Activated T-helper 9 cell treated with anti-CD3 and anti-CD28 coated beads, Interleukin-2, amount 50 U/mL, for 16 hours (primary cell): ENCODE measurements at places on chromosomes 6 and 20.
A peak's percentile ranks its signal among the peaks of the same experiment; 100 is the strongest.

GRCh38 chr20:8798505-8798904 is 270.4 kb upstream of the PLCB4 start:
- DNase-seq = no peak

GRCh38 chr6:54897462-54898189 is 51.1 kb downstream of the FAM83B start:
- no peak for DNase-seq

DNA sequence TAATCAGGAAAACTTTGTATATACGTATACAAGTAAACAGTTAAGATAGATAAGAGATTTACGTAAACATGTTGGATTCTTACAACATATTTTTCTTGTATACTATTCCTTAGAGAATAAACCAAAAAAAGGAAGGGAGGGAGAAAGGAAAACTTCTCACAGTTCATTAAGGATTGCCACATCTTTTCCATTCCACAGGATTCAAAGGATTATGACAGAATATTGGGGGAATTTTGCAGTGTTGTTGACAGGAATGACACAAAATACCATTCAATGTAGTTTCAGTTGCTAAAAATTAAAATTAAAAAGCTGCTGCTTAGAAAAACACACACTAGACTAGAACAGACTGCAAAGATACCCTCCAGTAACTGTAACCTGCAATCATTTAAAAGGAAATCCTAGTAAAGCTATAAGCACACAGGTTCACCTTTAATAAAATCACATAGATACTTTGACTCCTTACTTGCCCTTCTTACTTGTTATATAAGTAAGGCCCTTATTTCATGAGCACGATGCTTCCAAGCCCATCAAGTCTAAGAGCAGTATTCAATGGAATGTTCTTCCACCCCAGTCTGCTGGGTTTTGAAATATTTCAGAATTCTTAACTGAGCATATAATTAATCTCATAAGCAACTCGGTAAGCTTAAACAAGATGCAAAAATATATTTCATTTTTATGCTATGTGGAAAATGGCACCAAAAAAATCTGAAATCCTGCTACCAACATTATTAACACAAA is 107.8 kb downstream of the SMLR1 start:
- DNase-seq = no peak

DNA sequence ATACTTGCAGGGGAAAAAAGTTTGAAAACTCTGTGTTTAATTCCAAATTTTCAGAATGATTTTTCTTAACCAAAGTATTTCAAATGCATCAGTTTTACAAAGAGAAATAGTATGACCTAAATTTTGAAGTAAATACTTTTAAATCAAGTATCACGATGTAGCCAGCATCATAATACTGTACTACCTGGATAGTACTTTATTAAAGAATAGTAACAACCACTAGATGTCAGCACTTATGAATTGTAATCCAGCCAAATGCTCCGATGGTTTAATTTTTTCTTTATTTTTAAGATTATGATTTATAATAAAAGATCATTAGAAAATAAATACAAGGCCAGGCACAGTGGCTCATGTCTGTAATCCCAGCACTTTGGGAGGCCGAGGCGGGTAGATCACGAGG is 37.2 kb upstream of the HACE1 start:
- DNase-seq = no peak

DNA sequence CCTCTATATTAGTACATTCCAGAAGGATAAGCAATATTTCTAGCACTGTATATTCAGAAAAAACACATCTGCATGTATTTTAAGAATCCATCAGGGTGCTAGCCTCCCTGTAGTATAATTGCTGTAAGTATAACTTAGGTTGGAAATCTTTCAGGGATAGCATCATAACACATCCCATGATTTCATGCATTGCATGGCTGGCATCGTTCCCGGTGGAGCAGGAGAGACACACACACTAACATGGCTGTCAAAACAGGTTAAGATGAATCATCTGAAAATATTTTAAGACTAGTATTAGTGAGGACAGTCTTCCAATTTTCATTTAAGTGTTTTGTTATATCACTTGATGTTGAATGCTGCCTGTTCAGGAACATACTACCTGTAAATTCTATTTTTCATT is 32.1 kb upstream of the CENPW start:
- DNase-seq = no peak

- no peak for DNase-seq
Measured at GRCh38 chr6:161265975-161266374, 7.9 kb downstream of the AGPAT4 start.

DNA sequence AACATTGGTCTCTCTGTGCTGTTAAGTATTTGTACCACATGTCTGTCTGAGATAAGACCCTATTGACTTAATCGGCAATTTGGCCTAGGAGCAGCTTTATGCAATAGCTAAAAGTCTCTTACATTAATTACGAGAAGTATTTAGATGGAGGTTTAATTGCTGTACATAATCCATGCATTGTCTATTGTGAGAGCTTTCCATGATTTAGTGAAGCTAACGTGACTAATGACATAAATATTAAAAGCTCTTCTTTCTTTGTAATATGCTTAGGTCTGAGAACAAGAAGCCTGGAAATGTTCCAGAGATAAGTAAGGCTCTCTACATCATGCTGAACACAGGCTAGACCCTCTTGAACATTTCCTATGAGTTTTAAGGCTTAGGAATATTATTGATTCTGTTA is 32.7 kb upstream of the FAM83B start:
- no peak for DNase-seq

GRCh38 chr6:13261464-13261994 is 66.8 kb downstream of the TBC1D7 start:
- no peak for DNase-seq

- no peak for DNase-seq
Measured at GRCh38 chr20:50202677-50203076, 12.0 kb downstream of the CEBPB start.

- no peak for DNase-seq
Measured at GRCh38 chr6:117456998-117457397, 25.5 kb upstream of the DCBLD1 start.

DNA sequence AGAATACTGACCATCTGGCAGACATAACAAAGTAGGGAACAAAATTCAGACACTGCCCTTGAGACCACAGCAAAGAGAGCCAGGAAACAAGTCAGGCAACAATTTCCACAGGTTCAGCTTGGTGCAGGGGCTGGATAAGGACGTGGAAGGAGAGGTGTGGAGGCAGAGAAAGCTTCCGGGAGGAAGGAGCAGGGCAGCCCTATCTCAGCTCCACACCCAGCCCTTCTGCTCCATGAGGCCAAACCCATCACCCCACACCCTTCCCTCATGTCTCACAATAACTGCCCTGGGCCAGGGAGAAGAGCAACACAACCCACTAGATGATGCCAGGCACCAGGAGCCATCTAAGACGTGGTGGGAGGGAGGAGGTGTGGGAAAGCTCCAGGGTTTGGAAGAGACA is 5.8 kb downstream of the SNHG17 start:
- DNase-seq = no peak

DNA sequence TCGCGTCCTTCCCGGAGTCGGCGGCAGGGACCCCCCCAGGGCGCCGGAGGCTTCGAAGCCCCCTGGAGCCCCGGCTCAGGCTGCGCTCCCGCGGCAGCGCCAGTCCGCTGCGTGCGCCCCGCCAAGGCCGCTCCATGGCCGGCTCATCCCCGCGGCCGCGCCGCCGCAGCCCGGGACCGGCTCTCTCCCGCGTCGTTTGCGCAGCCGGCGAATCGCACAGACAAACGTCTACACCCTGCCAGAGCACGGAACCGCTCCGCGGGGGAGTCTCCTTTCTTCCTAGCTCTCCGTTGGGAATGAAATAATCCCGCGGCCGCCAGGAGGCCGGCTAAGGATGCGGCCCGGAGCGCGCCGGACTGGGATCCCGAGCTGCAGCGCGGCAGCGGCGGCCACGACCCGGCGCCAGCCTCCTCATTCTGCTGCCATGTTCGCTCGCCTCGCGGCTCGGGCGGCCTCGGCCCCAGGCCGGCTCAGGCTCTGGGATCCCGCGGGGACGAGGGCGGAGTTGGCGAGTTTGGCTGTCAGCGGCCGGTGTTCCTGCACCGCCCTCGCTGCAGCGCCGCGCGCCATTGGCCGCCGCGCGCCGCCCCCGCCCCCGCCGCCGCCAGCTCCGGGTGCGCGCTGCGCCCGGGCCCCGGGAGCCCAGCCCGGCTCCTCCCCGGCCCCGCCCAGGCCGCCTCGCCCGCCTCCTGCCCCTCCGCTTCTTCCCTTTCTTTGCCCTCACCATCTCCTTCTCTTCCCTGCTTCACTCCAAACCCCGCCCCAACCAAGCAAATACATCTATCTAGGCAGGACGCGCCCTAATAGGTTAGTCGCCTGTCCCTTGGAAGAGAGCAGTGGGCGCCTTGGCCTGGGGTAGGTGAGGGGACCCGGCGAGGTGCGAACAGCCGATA is at the start of gene GFOD1:
TSS of gene GFOD1 (minus strand) at position 479 of the 893 bp plus-strand sequence. CDS start 710 bp downstream, outside the sequence.
- DNase-seq = peak; percentile 64

DNA sequence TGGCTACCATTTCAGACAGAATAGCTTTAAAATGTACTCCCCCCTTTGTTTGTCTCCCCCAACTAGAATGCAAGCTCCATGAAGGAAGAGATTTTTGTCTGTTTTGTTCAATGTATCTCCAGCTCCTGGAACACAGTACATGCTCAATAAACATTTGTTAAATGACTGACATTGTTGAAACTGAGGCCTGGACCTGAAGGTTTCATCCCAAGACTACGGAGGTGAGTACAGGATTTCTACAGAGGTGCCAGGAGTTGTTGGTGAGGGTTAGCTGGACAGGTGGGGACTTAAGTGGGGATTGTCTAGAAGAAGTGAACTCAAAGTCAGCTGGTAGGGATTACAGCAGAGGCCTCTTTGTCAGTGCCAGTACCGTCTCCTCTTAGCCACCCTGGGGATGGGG is 19.4 kb downstream of the VEGFA start:
- DNase-seq = no peak

- DNase-seq = no peak
Measured at GRCh38 chr6:52992980-52993920, 1.8 kb downstream of the GSTA4 start.

- DNase-seq = no peak
Measured at GRCh38 chr6:35183935-35184334, 29.8 kb upstream of the SCUBE3 start.

DNA sequence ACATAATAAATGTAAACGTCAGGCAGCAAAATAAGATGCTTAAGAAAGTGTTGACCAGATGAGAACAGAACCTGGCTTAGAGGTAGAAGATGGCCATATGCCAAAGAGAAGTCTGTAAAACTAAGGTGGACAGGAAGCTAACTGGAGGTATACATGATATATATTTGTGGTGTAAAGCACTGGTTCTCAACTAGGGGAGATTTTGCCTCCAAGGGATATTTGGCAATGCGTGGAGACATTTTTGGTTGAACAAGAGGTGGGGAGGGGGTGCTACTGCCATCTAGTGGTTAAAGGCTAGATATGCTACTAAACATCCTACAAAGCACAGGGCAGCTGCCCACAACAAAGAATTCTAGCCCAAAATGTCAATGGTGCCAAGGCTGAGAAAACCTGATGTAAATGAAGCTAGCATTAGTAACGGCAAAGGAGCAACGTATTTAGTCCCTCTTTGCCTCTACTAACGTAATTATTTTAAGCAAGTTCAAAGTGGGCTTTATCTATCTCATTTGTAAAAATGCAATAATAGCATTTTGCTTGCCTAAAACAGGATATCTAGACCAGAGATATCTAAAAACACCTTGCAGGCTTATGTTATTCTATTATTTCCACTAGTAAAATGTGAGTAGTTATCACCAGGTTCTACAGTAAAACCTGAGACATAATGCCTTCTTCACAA is 182.6 kb downstream of the RNGTT start:
- DNase-seq = peak; percentile 6

GRCh38 chr6:150765067-150765764 is 100.3 kb upstream of the MTHFD1L start:
- no peak for DNase-seq

- DNase-seq = no peak
Measured at GRCh38 chr6:151199991-151200390, 39.8 kb upstream of the AKAP12 start.

DNA sequence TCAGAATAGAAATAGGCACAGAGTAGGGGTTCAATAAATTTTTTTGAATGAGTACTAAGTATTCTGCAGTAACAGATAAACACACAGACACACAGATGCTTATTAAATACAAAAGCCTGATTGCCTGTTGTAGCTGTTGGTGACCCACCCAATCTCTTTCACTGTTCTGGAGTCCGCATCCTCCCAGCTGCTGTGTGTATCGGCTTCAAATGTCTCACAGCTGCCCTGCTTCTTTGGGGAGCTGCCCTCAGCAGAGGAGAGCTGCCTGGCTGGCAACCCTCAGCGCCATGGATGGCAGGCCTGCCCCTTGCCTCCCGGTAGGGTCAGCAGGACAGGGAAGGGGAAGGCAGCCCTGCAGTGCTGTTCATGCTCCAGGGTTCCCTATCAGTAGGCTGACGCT is 85.9 kb upstream of the PRND start:
- no peak for DNase-seq

GRCh38 chr6:3678946-3679345 is 72.6 kb downstream of the PXDC1 start:
- no peak for DNase-seq

- DNase-seq = no peak
Measured at GRCh38 chr6:32459781-32460424, 20.2 kb downstream of the HLA-DRA start.

DNA sequence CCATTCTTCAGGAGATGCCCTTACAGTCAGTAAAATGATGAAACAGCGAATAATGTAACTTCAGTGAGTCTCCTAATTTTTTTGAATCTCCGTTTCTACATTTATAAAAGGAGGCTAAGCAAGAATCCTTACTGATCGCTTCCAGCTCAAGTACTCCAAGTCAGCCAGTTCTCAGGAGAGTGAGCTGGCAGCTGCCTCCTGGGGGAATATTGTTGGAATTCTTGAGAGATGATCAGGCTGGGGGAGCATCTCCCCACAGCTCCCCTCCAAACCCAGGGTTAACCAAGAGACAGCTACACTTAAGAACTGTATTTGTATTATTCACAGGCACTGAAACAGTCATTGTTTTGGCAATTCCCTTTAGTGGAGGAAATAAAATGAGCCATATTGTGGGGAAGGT is 89.1 kb upstream of the PCSK2 start:
- DNase-seq = no peak

DNA sequence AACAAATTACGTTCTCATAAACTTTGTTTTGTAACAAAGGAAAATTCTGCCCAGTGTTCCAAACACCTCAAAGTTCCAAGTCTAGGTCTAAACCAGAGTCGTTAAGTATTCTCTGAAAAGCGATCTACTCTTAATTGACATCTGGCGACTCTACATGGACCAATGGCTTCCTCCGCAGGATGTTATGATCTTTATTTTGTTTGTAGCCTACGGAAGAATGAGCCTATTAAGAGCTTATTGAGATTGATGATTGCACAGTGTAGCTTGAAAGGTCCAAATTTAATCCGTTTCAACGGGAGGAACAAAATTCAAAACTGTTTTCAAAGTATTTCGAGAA is 61.1 kb downstream of the FAM217A start:
- DNase-seq = no peak

DNA sequence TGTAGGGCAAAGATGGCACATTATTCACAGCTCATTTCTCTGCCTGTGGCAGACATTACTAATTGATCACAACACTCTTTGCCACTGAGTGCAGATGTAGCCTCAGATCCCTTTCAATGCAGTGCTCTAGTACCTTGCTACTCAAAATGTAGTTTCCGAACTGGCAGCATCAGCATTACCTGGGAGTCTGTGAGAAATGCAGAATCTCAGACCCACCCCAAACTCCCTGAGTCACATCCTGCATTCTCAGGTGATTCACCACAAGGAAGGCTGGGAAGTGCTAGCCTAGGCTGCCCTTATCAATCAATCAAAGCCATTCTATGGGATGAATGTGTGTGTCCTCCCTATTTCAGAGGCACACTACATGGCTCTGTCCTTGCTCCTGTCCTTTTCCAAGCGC is 58.5 kb downstream of the PCNA start:
- DNase-seq = no peak
